ENCODE measurements at places on chromosomes 6 and 20.

DNA sequence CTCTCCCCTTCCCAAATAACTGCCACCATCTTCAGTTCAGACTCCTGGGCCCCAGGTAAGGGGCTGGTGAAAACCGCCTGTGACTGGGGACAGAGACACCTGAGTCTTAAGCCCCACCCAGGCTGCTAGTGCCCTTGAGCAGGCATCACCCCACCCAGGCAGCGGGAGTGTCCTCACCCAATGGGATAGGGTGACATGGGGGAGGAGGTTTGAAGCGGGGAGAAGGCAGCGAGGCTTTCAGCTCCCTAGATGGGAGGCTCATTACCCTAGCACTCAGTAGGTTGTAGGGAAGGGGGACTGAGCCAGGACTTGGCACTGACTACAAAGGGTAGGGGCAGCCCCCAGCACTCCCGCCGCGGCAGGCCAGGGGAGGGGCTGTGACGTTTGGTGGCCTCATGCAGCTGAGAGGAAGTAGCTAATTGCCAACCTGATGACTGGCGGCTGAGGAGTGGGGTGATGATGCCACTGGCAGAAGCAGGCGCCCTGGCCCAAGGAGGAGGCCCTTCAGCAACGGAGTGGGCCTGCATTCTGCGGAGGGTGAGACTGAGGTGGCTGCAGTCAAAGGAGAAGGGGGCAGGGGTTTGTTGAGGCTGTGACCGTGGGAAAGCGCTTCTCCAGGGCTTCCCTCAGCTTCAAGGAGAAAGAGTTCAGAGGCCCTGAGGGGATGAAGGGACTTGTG is 126.9 kb downstream of the MRPL14 start:
- DNase-seq = no peak

DNA sequence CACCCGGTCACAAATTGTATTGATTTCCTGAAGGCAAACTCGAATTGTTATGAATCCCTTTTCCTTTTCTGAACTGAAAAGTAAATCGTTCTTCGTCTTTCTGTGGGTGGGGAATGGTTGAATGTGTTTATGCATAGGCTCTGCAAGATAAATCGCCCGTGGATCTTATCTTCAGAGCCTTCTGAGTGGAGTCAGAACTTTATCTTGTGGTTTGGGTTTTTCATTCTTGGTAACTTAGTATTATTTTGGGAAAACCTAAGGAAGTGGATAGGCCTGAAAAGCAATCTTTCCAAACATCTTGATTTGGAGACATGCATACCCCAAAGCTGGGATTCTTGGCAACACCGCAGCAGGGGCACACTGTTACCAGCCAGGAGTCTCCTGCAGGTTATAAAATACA is 122.4 kb downstream of the MAP3K7 start:
- no peak for DNase-seq

- no peak for DNase-seq
These were observed 21.8 kb upstream of the FAM135A start for GRCh38 chr6:70391492-70391891.

DNA sequence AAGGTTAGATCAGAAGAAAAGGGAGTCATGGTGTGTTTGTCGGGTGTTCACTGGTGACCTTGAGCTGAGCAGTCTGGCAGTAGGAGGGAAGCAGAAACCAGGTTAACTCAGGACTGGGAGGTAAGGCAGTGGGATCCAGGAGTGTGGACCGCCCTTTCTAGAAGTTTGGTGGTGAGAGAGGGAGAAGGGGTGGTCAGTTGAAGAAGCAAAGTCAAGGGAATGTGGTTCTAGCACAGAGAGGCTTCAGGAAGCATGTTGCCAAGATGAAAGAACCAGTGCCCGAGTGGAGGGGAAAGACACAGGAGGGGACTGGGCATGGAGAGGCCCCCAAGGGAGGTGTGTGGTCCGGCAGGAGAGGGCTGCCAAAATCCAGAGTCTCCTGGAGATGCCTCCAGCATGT is 3.6 kb downstream of the MAPK13 start:
- DNase-seq = no peak

- DNase-seq = no peak
These were observed 113.0 kb upstream of the RREB1 start for GRCh38 chr6:6994796-6995195.

DNA sequence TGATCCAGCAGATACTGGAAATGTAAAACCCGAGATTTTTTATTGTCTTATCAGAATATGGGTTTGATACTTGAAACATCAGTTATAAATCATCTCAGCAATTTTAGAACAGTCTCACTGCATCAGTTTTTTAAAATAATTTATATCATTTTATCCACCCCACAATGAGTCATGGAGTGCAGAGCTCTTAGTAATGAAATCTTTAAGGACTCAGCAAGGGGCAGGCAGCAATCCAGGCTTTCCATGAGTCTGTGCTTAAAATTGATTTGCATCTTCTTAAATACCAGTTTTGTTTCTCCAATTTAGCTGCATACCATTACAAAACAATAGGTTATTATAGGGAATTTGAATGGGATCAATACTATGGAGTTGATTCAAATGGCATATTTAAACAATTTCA is 832.3 kb downstream of the C6orf118 start:
- no peak for DNase-seq

DNA sequence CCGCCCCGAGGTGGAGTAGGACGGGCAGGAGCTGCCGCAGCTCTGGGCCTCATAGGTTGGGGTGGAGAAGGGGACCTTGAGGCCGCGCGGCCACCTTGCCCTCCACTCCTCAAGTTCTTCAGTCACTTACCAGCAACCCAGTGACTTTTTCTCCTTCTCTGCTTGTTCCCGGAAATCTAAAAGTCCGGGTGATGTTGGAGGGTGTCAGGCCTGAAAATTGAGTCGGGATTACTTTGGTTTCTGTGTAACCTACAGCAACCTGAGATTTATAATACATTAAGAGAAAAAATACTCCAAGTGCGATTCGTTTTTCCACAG is 338 bp downstream of the RWDD1 start:
- DNase-seq = no peak

DNA sequence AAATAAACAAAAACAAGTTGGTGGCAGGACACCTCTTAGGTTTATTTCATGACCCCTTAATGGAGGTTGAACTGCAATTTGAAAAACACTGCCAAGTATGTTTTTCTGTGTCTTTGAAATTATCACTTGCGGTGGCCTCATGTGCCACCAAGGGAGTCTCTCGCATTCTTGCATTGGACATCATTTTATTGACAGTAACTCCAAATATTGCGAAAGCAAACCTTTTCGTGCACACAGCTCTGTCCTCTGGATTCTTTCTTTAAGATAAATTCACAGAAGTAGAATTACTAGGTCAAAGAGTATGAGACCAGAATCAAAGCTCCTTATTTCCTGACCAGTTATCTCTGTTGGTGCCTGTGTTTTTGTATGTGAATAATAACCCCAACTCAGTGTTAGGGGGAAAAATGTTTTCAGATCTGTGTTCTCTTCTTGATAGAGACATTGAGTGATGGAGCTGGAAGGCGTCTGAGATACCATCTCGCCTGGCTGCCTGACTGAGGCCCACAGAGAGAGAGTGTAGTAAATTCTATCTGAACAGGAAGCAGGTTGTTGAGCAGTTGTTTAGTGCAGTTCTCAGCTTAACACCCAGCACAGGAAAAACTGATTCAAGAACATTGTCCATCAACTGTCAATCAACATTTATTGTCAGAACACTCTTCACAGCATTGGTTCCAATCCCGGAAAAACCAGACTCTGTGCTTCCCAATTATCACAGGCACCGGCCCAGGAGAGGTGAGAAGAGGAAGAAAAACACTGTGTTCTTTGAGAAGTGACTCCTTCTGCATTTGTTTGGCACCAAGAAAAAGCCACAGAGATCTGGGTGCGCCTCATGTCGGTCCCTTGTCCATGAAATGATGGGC is 2.2 kb upstream of the CCDC167 start:
- no peak for DNase-seq

DNA sequence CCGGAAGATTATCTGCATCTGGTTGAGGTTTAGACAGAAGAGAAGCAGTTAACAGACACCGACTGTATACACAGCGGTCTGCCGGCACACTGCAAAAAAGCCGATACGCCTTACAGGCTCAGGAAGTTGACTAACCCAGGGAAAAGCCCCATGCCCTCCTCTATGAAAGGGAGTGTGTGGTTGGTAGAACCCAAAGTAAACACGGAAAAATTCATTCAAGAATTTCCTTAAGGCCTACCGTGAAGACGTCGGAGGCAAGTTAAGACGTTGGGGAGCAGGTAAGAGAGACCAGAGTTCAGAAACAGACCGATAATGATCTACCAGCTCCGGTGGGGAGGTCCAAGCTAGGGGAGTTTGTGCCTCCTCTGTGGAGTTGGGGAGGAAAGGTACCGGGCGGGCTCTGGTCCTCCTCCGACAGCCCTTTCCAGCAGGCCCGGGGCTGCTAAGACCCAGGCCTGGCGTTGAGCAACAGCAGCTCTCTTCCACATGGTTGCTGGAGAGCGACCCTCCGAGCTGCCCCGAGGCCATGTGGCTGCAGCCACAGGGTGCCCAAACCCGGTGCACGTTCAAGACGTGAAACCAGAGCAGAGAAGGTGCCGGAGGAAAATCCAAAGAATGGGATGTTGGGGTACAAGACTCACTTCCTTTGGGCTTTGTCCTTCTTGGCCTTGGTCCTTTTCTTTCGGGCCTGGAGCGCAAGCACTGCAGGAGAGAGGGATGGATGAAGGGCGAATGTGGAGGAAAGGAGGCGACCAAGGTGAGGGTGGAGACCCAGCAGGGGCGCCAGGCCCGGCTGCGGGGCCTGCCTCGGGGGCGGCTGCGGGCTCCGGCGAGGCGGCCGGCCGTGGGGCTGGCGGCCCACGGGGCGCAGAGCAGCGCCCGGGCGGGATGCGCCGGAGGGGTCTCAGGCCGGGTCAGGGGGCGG is 809 bp downstream of the SRPK1 start:
- DNase-seq = no peak

DNA sequence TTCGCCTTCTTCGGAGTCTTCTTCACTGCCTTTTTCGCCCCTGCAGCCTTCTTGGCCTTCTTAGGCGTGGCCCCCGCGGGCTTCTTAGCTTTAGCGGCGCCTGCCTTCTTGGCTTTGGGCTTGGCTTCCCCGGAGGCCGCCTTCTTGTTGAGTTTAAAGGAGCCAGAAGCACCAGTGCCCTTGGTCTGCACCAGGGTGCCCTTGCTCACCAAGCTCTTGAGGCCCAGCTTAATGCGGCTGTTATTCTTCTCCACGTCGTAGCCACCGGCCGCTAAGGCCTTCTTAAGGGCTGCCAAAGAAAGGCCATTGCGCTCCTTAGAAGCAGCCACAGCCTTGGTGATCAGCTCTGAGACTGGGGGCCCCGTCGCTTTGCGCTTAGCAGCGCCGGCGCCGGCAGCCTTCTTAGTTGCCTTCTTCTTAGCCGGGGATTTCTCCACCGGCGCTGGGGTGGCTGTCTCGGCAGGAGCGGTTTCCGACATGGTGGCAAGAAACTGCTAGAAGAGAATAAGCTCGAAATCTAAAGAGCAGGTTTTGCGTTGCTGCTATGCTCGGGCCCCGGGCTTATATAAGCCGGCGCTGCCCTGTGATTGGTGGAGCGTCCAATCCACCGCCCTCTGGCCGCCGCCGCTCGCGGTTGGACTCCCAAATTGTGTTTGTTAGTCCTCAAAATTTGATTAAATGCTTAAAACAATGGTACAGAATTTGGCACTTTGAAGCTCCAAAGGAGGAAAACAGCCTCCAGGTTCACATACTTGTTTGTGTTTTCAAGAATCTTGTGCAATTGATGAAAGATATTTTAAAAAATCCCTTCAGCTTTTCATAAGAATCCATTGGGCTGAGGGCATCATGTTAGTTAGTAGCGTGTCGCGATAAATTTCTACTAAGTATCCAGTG is 44.9 kb downstream of the OR2B2 start:
- DNase-seq = peak; percentile 29

GRCh38 chr20:41905199-41905598 is 287.0 kb upstream of the CHD6 start:
- no peak for DNase-seq
